MCF 10A (cell line): ENCODE measurements at places on chromosomes 5 and 9.

DNA sequence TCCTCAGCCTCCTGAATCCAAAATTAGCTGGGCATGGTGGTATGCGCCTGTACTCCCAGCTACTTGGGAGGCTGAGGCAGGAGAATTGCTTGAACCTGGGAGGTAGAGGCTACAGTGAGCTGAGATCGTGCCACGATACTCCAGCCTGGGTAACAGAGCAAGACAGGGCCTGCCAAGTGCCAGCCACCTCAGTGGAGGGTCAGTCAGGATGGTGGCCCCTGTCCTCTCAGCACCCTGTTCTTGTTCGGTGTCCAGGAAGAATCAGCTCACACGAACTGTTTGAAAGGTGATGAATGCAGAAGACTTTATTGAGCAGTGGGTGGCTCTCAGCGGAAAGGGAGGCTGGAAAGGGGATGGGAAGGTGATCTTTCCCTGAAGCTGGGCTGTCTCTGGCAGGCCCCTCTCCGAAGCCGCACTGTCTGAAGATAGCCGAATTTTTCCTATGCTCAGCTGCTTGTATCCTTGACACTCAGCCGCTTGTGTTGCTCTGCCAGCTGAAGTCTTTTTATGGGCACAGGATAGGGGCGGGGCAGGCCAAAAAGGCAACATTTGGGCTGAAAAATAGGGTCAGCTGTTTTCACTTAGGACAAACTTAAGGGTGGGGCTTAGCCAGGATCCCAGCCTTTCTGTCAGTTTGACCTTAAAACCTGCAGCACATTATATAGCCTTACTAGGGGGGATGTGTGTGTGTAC is 50.9 kb downstream of the UBE2R2 start:
- no peak for DNase-seq

DNA sequence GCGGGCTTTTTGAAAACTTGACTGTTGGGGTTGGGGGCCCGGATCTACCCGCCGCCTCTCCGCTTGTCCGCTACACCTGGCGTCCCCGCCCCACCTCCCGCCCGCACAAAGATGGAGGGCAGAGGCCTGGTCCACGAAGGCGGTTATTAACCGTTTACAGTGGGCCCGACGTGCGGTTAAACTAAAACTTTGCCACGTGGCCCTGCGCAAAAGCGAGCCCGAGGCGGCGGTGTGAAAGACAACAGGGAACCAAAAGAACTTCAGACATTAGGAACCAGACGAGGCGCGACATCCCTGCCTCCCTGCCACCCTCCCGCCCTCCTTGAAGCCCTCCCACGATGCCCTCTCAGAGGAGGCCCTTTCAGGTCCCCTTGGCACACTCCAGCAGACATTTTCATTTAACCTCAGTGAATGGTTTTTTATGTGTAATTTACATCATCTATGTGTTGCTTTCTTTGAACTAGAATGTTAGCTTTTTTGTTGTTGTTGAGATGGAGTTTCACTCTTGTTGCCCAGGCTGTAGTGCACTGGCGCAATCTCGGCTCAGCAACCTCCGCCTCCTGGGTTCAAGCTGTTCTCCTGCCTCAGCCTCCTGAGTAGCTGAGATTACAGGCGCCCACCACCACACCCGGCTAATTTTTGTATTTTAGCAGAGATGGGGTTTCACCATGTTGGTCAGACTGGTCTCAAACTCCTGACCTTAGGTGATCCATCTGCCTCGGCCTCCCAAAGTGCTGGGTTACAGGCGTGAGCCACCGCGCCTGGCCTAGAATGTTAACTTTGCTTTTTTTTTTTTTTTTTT is 999 bp upstream of the HNRNPA0 start:
- DNase-seq = no peak

DNA sequence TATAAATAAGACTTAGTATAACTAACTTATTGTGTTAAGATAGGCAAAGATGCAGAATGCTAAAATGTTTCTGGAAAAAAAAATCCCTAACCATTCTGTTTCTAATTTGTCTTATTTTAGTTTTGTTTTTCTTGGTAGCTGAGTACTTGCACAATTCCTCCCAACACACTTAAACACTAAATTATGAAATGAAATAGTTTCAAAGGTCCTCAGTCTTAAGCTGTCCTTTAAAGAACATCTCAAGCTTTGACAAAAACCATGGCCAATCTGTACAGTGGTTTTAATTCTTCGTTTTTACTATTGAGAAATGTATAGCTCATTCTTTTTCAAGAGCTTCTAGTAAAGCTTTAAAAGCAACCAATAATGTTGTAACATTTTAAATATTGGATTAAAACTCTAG is 171.5 kb downstream of the EDIL3 start:
- DNase-seq = no peak

DNA sequence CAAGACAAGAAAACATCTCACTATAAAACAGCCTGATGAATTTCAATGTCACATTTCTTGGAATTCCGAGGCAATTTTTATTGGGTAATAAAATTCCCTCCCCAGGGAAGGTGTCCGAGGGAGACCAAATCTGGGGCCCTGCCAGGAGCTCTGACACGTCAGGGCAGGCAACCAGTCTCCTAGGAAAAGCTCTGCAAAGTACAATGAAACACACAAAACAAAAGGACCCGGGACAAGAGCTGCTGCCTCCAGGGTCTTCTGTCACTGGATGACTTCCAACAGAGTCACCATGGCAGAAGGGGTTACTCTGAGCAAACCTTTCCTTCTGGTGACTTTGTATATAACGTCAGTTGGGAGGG is 50.8 kb downstream of the SAXO1 start:
- peak; percentile 27 for DNase-seq

GRCh38 chr5:118121258-118121657 is 867.1 kb downstream of the DTWD2 start:
- DNase-seq = no peak
